Stimulated activated CD8-positive, alpha-beta memory T cell treated with anti-CD3 and anti-CD28 coated beads, Interleukin-4, amount 100 ng/mL, for 1 hour (primary cell): ENCODE measurements at places on chromosomes 5 and 9.

- DNase-seq: no peak
These were observed 170.5 kb downstream of the ARHGEF28 start for GRCh38 chr5:73796164-73797131.

DNA sequence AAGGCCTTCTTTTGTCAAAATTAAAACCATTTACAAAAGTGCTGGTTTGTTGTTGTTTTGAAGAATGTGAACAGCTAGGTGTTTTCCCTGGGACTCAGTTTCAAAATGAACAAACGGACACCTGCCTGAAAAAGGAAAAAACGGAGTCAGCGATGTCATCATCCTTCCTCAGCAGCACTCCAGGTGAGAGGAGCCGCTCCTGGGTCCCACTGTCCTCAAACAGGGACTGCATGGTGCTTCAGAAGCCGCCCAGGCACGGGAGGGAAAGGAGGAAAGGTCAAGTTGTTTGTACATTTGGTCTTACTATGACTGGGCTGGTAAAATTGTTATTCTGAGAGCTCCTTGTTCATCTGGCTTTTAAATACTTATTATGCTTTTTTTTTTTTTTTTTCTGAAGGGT is 69.0 kb upstream of the ZSWIM6 start:
- DNase-seq: no peak

DNA sequence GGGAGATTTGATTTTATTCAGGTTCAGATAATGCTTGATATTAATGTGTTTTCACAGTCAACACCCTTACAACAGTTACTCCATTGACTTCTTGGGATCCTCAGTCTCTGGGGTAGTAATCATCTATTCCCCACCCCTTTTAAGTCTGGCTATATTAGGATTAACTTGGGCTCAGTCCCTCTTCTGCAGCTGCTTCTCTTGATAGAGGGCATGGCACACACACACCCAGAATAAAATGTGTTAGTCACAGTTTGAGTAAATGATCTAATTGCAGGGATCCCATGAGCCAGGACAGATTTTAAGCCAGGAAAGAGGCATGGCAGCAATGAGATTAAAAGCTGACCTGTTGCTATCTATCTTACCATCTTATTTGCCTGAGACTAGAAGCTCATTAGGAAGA is 53.7 kb upstream of the VLDLR start:
- DNase-seq: no peak

DNA sequence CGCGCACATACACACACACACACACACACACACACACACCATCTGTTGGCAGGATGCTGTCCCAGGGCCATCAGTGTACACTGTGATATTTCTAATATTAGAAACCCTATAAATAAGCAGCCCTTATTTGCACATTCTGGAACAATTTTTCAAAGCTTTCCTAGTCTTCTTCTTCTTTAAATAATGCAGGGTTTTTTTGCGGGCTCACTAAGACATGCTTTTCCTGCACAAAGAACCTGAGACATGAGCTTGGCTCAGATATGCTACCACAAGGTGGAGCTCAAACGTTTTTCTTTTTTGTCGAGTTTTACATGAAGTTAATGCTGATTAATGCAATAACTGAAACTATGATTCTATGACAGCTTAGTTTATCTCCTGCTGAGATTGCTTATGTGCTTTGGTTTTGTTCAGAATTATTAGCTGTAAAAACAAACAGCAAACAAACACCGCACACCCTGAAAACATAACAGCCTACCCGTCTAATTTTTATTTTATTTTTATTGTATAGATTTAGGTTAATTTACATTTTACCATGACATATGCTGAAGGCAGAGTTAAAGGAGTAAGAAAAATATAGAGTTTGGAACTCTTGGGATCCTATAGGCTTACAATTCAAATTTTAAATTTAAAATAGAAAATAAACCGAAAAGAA is 95.8 kb downstream of the ALDH1A1 start:
- DNase-seq: no peak

GRCh38 chr5:154493274-154493673 is 15.2 kb upstream of the HAND1 start:
- DNase-seq: no peak

GRCh38 chr9:108535526-108535925 is 320.3 kb downstream of the ACTL7B start:
- no peak for DNase-seq

DNA sequence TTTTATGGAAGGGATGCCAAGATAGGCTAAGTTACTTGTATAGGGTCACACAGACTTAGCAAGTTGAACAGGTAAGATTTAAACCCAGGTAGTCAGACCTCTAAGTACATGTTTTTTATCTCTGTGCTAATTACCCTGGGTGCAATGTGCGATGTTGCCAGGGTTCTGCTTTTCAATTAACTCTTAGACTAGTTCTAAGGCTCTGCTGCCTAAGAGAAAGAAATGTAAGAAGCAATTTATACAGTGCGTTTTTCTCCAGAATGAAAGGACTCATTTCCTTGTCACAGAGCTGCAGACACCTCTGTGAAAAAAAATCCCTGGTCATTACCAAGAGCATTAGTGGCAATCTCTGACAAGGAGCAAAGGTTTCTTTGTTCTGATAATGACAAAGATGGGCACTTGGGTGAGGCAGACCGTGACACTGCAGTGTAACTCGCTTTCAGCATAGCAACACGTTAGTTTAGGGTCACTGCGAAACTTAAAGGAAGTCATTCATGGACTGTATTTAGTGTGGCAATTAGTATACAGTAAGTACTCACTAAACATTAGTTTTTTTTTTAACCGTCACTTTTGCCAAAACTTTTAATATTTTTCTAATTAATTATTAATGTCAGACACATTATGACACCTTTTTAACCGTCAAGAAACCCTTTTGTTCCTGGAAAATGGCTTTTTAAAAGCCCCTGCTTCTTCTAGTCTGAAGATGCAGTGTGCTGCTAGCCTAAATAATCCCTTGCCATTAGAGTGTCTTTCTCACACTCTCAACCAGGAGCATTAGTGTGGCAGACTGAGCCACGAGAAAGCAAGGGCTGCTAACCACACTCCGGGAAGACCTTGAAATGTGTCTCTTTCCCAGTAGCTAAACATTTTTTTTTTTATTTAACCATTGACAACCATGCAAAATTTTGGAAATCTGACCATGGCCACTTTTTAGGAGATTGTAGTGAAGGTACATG is 520.0 kb upstream of the C9orf72 start:
- no peak for DNase-seq

- no peak for DNase-seq
These were observed 3.8 kb downstream of the RCL1 start for GRCh38 chr9:4796530-4796929.

- no peak for DNase-seq
These were observed 9.9 kb downstream of the HNRNPH1 start for GRCh38 chr5:179613460-179614071.

- DNase-seq: no peak
These were observed 1568.9 kb upstream of the ACO1 start for GRCh38 chr9:30815585-30815984.

DNA sequence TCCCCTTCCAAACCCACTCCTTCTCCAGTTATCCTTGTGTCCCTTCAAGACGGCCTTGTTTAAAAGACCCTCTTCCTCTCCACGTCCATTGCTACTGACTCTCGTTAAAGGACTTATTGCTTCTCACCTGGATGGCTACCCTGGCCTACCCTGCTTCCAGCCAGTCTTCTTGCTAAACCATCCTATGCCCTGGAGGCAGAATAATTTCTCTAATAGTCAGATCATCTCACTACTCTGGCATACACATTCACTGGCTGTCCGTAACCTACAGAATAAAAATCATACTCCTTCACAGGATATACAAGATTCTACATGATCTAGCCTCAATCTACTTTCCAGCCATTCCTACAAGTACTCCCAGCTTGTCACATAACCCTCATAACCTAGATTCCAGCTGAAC is 92.6 kb downstream of the TRPM6 start:
- DNase-seq: no peak

GRCh38 chr5:116574367-116575325 is at the start of gene SEMA6A:
TSS of gene SEMA6A (minus strand) at chr5:116574823. CDS start at chr5:116504944, 69,879 bp downstream.
- DNase-seq: no peak

DNA sequence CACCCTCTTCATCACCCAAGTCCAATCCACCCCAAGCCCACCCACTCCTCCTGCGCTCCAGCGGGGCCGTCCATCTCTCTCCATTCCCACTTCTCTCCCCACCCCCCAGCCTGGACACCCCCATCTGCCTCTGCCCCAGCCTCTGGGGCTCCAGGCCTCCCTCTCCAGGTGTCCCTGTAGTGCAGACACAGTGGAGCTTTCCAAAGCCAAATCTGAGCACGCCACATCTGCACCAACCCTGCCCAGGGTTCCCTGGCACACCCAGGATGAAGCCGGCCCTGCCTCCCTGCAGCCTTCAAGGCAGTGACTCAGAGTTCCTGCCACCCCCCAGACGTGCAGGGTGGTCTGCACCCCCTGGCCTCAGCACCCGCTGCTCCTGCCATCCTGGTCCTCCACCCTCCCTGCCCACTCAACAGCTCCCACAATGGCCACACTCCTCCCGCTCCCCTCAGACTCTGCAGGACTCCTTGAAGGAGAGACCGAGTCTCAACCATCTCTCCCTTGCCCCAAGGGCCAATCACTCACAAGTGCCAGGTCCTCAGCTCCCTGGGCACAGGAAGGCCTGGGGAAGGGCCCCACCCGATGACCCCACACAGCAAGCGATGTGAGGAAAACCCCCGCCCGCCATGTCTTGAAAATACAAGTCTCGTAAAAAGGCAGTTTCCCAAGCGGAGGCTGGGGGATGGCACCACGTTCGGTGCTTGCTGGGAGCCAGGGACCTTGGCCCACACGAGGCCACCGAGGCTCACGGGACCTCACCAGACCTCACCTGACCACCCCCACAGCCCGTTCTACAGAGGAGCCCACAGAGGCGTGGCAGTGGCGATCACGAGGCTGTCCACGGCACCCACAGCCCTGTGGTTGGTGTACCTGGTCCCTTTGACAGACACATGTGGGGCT is 22.2 kb downstream of the VAV2 start:
- DNase-seq: no peak

DNA sequence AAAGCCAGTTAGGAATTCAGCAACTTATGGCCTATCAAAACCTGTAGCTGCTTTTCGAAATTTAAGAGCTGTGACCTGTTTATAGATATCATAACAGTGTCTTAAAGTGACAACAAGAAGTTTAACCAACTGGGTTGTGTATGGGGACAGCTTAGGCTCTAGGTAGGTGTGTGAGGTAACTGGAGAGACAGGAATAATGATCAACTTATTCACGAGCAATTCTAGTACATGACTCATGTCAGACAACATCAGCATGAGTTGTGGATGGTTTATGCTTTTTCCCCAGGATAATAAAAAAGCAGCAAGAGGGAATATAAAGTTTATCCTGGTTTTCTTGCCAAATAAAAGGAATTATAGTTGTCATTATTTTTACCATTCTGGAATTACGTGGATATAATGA is 88.6 kb downstream of the GDNF start:
- no peak for DNase-seq

DNA sequence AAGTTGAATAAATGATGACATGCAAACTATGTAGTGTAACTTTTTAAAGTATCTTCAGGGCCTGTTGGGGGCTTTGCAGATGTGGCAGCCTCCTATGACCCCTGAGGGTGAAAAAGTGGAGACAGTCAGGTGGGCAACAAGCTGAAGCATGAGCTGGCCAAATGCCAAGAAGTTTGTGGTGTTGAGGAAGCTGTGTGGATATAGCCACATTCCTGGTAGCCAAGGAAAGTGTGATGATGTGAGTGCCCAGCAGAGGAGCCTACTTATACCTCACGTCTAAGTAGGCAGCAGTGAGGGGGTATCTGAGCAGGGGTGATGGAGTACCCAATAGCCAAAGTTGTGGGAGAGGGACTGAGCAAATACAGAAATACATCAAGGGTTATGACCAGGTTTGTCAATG is 621.2 kb upstream of the CDH6 start:
- DNase-seq: no peak

GRCh38 chr5:164721116-164721515 is 1215.7 kb downstream of the MAT2B start:
- DNase-seq: no peak

DNA sequence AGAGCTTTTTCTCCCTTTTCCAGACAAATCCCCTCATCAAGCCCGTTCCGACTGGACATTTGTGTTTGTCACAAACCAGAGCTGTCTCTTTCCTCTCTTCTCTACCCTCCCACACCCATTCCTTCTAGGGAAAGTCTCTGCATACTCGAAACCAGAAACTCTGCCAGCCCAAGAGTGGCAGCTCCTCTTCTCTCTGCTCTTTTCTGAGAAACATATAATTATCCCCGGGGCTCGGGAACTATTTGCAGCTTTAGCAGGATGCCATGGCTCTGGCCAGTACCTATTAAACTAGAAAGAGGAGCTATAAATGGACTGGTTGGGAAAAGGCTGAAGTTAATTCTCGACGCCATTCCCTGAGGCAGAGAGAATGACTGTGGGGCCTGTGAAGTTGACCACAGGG is 82.6 kb downstream of the SH3PXD2B start:
- no peak for DNase-seq

DNA sequence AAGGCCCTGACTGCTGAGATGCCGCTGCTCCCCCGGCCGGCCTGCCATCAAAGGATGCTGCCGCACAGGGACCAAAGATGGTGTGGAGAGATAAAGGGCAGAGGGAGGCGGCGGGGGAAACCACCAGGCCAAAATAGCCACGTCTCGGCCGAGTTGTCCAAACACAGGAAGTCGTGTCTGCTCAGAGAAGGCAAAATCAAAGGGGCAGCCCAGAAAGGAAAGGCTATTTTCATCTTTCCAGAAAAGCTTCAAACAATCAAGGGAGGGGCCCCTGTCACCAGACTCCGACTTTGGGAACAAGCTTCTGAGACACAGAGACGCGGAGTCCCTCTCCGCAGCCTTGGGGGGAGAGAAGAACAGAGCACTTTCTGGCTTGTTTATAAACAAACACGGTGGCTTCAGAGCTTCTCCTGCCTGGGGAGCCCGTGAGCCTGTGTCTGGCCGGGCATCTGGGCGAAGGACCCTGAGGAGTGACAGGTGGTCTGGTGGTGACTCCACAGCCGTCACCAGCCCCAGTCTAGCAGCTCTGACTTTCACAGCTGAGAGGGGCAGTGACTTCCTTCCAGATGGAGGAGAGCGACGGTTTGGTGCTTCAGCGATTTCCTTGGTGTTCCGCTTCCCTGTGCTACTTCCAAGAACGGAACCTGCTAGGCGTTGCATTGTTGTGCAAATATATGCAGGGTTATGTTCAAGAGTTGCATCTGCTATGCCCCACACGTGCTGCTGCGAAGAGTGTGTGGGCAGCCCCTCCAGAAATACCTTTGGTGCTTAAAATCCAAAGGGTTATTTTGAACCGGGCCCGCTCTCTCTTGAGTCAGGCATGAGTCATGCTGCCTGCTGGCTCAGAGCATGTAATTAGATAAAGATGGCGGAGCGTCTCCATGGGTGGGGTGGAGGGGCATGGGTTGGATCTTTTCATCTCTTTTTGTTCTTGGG is 24.0 kb downstream of the ADAMTSL2 start:
- DNase-seq: no peak
